Activated CD8-positive, alpha-beta T cell treated with anti-CD3 and anti-CD28 coated beads for 36 hours (primary cell): ENCODE measurements at places on chromosomes 12 and 14. TPM values are rescaled to one million over a fixed set of nuclear protein-coding genes. Genes with fewer than 3 reads are reported as not detected.

- DNase-seq, result no peak
Observed at GRCh38 chr12:53174881-53175491, 5.5 kb upstream of the ZNF740 start.

- DNase-seq, result no peak
Observed at GRCh38 chr12:66916189-66916588, 237.3 kb upstream of the GRIP1 start.

DNA sequence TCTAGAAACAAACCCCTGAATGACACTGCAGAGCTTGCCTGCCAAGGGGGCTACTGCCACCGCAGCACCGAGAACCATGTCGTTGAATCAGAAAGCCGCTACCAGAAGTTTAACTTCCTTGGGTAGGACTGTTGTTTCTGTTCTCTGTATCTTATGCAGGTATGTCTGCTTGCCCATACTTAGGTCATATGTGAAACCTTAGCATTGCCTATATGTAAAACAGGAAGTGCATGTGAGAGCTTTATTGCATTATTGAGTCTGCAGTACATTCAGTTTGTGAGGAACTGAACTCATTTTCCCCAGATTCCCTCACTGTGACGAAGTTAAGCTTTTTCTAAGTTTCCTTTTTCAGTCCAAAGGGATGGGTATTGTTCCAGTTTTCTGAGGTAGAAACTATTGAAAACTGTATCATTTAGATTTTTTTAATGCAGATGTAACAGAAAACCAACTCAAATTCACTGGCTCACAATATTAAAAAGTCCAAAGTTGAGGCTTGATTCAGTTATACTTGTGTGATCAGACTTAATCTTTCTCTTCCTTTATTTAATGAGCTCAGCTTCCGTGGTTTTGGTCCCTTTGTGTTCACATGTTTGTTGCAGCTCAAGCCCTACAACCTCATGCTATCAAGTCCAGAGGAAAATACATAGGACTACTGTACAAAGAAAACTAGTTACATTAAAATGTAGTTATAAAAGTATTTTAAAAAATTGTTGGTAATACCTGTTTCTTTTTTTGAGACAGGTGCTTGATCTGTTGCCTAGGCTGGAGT lies 6.9 kb downstream of the FBXO34 start:
- peak; percentile 38 for DNase-seq

DNA sequence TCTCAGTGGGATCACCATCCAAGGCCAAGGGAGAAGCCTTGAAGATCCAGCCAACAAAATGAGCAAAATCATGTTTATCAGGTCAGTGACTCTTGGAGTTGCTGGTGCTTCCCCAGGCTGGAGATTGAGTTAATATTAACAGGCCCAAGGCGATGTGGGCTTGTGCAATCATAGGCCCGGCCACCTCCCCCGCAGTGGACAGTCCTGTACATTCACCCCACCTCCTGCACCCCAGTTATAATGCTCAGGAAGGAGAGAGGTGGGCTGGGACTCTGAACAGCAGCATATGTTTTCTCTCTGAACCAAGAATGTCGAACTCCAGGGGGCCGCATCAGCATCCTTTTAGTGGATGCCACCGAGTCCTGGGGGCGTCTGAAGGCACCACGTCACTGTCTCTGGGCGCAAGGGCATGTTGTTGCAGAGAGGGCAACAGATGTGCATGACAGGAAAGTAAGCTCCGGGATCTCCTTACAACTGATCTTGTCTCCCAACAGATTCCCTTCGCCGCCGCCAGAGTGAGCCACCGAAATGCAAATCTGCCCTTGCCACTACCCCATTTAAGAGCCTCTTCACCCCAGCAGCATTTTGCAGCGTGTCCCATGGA lies 32.2 kb upstream of the SERPINA6 start:
- peak; percentile 35 for DNase-seq

DNA sequence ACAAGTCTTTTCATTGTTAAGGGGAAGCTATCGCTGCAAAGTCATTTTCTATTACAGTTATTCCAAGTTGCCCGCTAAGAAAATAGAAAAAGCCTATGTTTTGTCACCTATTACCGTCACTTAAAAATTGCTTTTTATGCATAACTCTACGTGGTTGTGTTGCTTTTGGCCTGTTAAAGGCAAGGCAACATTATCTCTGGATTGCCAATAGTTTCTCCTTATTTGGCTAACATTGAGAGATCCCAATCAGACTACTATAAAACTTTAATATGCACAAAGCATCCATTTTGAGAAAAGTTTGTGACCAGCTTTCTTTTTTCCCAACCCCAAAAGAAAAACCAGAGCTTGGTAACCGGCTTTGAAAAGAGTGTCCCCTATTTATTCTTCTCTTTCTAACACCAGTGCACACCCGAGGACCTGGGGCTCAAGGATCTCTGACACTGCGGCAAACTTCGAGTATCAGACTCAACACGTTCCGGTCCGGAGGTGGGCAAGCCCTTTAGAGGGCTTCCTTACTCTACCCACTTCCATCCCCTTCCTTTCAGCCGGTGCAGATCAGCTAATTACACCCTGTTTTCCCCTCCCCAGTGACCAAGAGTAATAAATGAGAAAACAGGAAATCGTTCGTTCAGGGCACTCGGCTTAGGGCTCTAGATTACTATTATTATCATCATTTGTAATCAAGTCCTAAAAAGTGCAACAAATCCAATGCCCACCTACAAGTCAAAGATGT lies 1.2 kb downstream of the PPP1R12A start:
- DNase-seq, result peak; percentile 25

DNA sequence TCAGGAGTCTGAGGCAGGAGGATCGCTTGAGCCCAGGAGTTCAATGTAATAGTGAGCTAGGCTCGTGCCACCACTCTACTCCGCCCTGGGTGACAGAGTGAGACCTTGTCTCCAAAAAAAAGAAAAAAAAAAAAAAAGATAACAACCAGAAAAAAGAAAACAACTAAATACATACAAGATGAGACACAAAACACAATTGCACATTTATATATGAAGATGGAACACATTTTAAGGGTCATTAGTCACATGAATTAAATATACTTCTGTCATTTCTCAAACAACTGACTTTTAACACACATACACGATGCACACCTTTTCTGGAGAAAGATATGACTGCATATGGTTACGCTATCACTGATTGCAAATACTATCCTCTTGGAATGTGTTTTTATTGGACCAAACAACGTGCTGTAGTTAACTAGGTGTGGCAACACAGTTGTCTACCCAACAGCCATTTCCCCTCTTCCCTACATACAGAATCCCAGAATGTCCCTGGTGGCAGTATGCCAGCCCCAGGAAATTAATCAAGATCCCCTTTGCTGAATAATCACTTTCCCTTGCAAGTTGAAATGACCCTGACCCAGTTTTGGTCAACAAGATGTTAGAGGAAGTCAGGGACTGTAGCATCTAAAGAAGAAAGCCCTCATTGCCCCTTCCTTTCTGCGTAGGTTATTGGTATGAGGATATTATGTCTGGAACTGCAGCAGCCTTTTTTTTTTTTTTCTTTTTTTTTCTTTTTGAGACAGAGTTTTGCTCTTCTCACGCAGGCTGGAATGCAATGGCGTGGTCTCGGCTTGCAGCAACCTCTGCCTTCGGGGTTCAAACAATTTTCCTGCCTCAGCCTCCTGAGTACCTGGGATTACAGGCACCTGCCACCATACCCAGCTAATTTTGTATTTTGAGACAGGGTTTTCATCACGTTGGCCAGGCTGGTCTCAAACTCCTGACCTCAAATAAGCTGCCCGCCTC lies 5.6 kb upstream of the MYL6B start:
- no peak for DNase-seq

DNA sequence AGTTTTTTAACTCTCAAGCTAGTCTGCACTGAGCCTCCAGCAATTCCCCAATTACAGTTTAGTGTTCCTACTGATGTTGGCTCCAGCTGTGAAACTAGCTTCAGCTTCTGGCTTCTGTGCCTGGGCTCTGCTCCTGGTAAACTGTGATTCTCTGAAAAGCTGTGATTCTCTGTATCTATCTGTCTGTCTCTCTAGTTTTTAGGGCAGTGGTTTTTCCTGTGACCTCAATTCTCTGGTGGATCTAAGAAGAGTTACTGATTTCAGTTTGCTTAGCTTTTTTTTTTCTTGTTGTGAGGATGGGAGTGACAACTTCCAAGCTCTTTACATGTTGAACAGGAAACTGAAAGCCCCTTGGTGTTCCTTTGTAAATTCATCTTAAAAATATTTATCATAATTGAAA lies 3.8 kb upstream of the HIF1A start:
- no peak for DNase-seq

DNA sequence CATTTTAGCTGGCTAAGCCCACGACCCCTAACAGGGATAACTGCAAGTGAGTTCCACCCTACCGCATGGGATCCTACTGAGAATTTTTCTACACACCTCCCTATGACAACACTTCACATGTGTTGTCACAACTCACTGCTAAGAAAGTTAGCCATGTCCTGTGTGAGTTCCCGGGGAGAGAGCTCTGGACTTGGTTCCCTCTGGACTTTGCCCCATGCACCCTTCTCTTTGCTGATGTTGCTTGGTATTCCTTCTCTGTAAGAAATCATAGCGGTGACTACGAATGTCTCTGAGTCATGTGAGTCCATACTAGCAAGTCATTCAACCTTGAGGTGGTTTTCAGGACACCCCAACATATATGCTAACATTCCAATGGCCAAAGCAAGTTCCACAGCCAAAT lies 9.5 kb upstream of the CDKN3 start:
- no peak for DNase-seq

DNA sequence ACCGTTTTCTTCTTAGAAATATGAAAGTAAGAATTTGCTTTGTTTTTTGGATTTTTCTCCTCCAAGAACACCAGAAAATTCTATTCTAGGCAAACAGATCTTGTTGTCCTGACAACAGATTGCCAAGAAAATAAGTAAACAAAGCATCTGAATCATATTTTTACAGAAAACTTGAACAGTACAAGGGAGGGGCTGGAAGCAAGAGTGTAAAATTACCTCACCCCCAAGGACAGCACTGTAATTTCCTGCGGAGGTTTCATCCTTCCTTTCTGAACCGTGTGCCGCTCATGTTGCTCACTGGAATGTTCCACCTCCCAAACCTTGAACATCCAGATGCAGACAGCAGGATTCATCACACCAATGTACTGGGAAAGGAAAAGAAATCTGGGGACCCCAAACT lies 5.4 kb upstream of the CAMKK2 start:
- no peak for DNase-seq

GRCh38 chr14:67704484-67705089 lies 2.9 kb downstream of the RDH12 start:
- DNase-seq, result peak; percentile 44

- no peak for DNase-seq
Observed at GRCh38 chr12:115261691-115262398, 577.9 kb upstream of the TBX3 start.

DNA sequence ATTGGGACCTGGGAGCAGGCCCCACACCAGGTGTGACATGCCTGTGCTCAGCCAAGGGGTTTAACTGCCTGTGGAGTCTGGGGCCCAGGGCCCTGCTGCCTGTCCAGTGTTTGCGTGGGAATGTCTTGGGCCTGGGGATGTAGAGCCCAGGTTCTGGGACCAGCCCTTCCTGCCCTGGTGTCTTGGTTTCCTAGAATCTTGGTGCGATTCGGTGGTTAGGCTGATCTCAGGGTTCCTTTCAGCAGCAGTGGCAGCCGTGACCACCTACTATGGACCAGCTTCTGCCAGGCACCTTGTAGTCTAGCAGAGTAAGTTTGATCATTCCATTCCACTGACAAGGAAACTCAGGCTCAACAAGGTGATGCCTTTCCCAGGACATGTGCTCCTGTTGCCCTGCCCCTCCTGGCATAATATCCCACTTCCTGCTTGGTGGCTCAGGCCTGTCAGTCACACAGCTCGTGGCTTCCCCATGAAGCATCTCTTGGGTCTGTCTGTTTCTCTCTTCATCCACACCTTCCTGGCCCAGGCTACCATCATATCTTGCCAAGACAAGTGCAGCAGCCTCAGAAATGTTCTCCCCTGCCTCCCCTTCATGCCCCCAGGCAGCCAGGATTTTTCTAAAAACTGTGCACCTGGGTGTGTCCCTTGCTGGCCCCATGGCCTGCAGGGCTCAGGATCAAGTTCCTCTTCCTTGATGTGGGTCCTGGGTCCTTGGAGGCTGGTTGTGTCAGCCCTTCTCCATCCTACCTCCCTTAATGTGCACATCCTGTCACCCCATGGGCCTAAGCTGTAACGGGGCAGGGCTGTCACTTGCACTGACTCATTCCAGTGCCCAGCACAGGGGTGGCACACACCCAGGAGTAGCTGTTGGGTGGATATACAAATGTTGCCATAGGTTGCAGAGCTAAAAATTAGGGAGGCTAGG lies 101.6 kb downstream of the SLC25A47 start:
- DNase-seq, result no peak

GRCh38 chr12:89453121-89453978 lies 71.2 kb downstream of the GALNT4 start:
- no peak for DNase-seq

- no peak for DNase-seq
Observed at GRCh38 chr14:45065956-45066355, 18.0 kb upstream of the PRPF39 start.

GRCh38 chr12:26396402-26396801 lies 201.0 kb downstream of the SSPN start:
- no peak for DNase-seq

GRCh38 chr14:54252072-54252730 lies 144.6 kb upstream of the CDKN3 start:
- DNase-seq, result no peak

GRCh38 chr12:53198486-53199110 lies 8.5 kb downstream of the ITGB7 start:
- DNase-seq, result no peak

DNA sequence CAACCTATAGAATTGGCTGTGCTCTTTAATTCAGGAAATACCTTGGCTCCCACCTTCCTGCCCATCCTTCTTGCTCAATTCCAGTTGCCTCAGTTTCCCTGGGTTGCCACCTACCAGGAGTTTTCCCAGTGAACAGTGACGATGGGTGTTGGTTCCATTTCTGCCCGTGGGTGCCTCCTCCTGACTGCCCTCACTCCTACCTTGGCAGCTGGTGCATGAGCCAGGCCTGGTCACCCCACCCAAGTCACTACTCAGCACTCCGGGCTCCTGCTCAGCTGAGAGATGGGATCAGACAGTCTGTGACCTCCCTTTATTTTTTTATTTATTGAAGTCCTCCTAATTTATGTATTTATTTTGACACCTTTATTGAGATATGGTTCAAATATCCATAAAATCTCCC lies 31.0 kb upstream of the PTGR2 start:
- no peak for DNase-seq

DNA sequence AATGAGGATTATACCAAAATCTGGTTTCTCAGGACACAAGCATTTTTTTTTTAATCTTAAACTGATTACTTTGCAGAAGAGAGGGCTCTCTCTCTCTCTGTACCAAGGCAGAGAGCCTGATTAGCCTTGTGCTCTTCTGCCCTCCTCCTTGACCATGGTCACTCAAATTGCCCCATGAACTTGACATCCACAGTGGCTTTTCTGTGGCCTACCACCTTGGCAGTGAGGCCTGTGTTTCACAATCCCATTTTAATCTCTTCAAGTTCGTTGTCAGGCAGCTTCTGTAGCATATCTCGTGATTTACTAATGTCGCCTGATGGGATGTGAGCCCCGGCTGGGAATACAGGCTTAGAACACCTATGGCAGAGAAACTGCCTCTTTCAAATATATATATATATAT lies 30.7 kb upstream of the PWP1 start:
- DNase-seq, result no peak

ACSM4 gene
- total RNA-seq, result not detected

FOXN3 gene
- total RNA-seq, result 83.4 TPM

HOMEZ gene
- 10.9 TPM for total RNA-seq

RPS6KL1 gene
- total RNA-seq, result 5.1 TPM

CRADD gene
- total RNA-seq, result 11.3 TPM

CIROP gene
- not detected for total RNA-seq

KRT85 gene
- not detected for total RNA-seq

TMEM229B gene
- 2.3 TPM for total RNA-seq
